ENCODE measurements at places on chromosomes 3 and 15. TPM values are rescaled to one million over a fixed set of nuclear protein-coding genes. Genes with fewer than 3 reads are reported as not detected.

Gene SNAPC5
- polyA plus RNA-seq, result 57.3 TPM

Gene MAGEL2
- 10.4 TPM for polyA plus RNA-seq

Gene CSPG5
- polyA plus RNA-seq, result 67.1 TPM

Gene GOLGA6D
- not detected for polyA plus RNA-seq

Gene HES1
- polyA plus RNA-seq, result 0.25 TPM

Gene GOLGA8Q
- not detected for polyA plus RNA-seq

Gene WDR93
- not detected for polyA plus RNA-seq

Gene DPPA2
- polyA plus RNA-seq, result not detected

Gene TSC22D2
- 15.3 TPM for polyA plus RNA-seq

Gene HRH1
- polyA plus RNA-seq, result 0.06 TPM

Gene CHRFAM7A
- polyA plus RNA-seq, result 0.42 TPM

Gene FRMD5
- polyA plus RNA-seq, result 25.8 TPM

Gene MOBP
- polyA plus RNA-seq, result not detected

Gene RPL4
- polyA plus RNA-seq, result 3,727 TPM

Gene AAGAB
- polyA plus RNA-seq, result 114 TPM

Gene CCR1
- not detected for polyA plus RNA-seq

Gene SAMMSON
- polyA plus RNA-seq, result not detected

Gene KBTBD13
- not detected for polyA plus RNA-seq

Gene CACNA2D3
- 26.2 TPM for polyA plus RNA-seq

Gene CHDH
- polyA plus RNA-seq, result 0.17 TPM

Gene GOLGA6L7
- polyA plus RNA-seq, result not detected

Gene NT5DC2
- polyA plus RNA-seq, result 46.7 TPM

Gene ISL2
- polyA plus RNA-seq, result not detected

Gene GOLGA8N
- polyA plus RNA-seq, result 0.61 TPM

Gene HEG1
- 0.48 TPM for polyA plus RNA-seq

Gene DAZL
- polyA plus RNA-seq, result 0.20 TPM

Gene TM4SF1
- polyA plus RNA-seq, result 0.81 TPM

Gene GHSR
- polyA plus RNA-seq, result not detected

Gene BFSP2
- polyA plus RNA-seq, result not detected

Gene ABTB1
- 2.0 TPM for polyA plus RNA-seq

Gene CRYBG3
- 0.18 TPM for polyA plus RNA-seq

Gene APOD
- polyA plus RNA-seq, result not detected

Gene CFAP100
- 2.3 TPM for polyA plus RNA-seq

Gene CIB2
- polyA plus RNA-seq, result 32.4 TPM

Gene GPR62
- not detected for polyA plus RNA-seq

Gene FANCD2OS
- polyA plus RNA-seq, result not detected

Gene HHLA2
- polyA plus RNA-seq, result not detected

Gene PLSCR4
- polyA plus RNA-seq, result not detected

Gene PCSK6
- 1.4 TPM for polyA plus RNA-seq

Gene RTP4
- not detected for polyA plus RNA-seq

Gene LRTM1
- not detected for polyA plus RNA-seq

Gene PPARG
- 0.54 TPM for polyA plus RNA-seq

Gene SH3GL3
- 104 TPM for polyA plus RNA-seq

Gene NDUFB5
- polyA plus RNA-seq, result 272 TPM

Gene XXYLT1
- polyA plus RNA-seq, result 25.4 TPM

Gene DLG1
- 39.9 TPM for polyA plus RNA-seq

Gene SLC12A1
- 0.67 TPM for polyA plus RNA-seq

Gene SIDT1
- 0.08 TPM for polyA plus RNA-seq

Measured in neural cell (in vitro differentiated cells).